Progenitor cell of endocrine pancreas (in vitro differentiated cells): ENCODE measurements at places on chromosomes 1 and 21.

DNA sequence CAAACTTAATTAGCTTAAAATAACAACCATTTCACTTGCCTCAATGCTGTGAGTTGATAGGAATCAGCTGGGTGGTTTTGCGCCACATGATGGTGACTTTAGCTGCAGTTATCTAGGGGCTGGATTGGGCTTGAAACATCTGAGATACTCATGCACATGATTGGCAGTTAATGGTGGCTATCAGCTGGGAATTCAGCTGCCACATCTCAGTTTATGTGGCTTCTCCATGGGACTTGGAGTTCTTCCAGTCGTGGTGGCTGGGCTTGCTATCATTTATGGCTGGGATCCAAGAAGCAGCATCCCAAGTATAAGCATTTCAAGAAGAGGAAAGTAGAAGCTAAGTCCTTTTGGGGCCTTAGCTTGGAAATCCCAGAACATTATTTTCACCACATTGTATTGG is 36.4 kb downstream of the PDC start:
- no peak for DNase-seq

- no peak for DNase-seq
Measured at GRCh38 chr21:29389136-29389535, 90.4 kb downstream of the BACH1 start.

DNA sequence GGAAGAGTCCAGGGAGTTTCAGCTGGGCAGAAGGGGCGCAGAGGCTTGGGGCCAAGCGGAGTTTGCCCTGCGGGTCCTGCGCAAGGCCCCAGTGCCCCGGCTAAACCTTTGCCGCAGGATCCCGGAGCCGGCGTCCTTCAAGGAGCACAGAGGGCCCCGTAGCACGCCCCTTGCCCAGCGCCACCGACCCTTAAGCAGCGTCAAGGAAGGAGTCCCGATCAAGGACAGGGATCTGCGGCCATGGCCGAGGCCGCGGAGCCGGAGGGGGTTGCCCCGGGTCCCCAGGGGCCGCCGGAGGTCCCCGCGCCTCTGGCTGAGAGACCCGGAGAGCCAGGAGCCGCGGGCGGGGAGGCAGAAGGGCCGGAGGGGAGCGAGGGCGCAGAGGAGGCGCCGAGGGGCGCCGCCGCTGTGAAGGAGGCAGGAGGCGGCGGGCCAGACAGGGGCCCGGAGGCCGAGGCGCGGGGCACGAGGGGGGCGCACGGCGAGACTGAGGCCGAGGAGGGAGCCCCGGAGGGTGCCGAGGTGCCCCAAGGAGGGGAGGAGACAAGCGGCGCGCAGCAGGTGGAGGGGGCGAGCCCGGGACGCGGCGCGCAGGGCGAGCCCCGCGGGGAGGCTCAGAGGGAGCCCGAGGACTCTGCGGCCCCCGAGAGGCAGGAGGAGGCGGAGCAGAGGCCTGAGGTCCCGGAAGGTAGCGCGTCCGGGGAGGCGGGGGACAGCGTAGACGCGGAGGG is 520 bp downstream of the CLIC6 start:
- DNase-seq: peak; percentile 21

GRCh38 chr1:39925721-39926342 is 24.1 kb upstream of the MYCL start:
- no peak for DNase-seq

DNA sequence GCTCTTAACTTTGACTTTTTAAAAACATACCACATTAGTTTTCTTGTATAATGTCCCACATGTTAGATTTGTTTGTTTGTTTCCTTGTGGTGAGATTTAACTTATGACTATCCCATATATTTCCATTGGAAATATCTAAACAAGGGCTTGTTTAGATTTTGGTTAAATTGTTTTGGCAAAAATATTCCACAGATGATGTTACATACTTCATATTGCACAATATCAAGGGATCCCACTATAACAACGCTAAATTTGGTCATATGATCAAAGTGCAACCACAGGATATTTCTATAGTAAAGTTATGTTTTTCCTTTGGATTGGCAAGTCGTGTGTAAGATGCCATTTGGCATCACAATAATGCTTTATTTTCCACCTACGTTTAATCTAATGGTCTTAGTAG is 396.7 kb downstream of the TGFB2 start:
- DNase-seq: no peak

DNA sequence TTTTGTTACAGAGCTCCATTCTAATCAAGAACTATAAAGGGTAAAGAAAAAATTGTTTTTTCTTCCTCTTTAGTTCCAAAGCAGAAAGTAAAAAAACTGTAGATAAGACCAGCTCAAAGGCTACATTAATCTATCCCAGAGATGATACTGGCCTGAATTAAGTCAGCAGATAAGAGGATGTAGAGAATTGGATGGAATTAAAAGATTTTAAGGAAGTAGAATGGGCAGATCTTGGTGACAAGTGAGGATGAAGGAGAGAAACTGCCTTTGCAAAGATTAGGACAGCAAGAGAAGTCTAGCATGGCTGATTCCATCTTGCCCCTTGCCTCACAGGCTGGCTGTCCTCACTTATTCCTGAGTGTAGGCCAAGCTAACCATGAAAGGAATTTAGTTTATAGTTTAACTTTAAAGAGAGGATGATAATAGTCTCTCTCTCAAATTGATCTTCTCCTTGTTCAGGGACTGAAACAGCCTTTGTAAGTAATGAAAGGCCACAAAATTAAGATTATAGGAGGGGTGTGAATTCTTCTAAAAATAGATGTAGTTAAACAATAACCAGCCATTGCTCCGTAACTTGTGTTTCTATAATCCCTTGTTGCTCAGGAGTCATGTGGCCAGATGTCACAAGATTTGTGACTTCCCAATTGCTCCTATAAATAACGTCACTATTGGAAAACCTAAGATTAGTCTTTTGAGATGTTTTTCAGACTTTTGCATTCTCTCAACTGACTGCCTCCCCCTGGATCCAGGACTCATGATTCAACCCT is 265.0 kb upstream of the USP24 start:
- no peak for DNase-seq

DNA sequence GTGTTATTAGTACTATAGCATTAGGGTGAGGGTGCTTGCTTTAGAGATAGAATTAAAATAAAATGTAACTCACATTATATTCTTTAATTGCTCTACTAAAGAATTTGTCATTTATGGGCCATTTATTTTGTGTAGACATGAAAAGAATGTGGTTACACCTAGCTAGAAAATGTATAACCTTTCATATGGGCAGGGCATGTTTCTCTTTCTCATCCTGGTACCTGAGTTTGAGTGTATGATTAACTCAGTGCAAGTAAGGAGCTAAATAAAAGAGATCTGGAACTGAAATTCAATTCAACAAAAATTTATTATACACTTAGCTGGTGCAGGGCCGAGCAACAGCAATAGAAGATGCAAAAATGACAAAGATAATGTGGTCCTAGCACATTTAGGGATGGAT is 47.4 kb downstream of the MAP3K7CL start:
- no peak for DNase-seq
